Suprapubic skin (tissue), 4 donors: ENCODE measurements at places on chromosomes 3 and 15. TPM values are rescaled to one million over a fixed set of nuclear protein-coding genes. Genes with fewer than 3 reads are reported as not detected.

The SAMD7 gene
- total RNA-seq: not detected

DNA sequence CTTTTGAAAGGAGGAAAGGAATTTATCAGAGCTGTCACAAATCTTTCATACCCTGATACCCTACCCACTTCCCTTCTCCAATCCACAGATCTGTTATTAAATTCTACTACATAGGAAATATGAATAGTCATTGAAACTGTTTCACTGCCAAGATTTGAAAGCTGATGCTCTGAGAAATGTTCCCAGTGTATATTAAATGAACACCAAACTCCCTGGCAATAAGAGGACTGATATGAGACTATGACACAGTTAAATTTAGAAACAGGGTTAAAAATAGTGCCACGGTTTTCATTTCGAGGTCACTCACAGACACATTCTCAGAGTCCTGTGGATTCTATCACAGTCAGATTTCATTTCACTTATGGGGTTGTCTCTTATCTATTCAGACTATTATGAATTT lies 27.2 kb upstream of the GBE1 start:
- no peak for DNase-seq
- no peaks in the 10 kb centered on the region for H3K4me1 ChIP-seq
- no peak overlapping the region for H3K27ac ChIP-seq
- no peaks in the 10 kb centered on the region for H3K27me3 ChIP-seq
- H3K36me3 ChIP-seq: no peaks in the 10 kb centered on the region
- no peak overlapping the region for H3K4me3 ChIP-seq

The CHRM5 gene
- total RNA-seq: not detected

The QTRT2 gene
- total RNA-seq: 19.5 TPM

- no peaks in the 10 kb centered on the region for H3K36me3 ChIP-seq
- H3K27me3 ChIP-seq: no peaks in the 10 kb centered on the region
- peak overlapping the region; percentile 63 for H3K27ac ChIP-seq
- H3K4me1 ChIP-seq: peaks cover 67% of the 10 kb centered on the region
- DNase-seq: peak; percentile 78
- H3K4me3 ChIP-seq: no peak overlapping the region
These were observed 7.7 kb downstream of the TNK2 start for GRCh38 chr3:195900436-195901355.
